ENCODE measurements at places on chromosomes 7 and 10.

DNA sequence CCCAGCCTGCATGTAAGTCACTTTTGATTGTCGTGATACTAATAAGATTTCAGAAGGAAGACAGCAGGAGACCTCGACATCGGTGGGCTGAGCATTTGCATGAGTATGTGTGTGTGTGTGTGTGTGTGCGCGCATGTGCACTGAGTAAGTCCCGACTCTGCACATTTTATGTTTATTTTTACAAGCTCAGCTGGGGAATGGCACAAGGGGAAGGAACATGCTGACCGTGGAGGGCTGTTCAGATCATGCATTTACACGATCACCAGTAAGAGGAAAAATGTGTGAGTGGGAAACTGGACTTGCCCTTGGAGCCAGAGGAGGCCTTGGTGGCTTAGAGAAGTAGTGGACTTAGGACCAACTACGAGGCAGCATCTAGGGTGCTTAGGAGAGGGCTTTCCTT, 41.3 kb downstream of the IL2RA start:
- no peak for DNase-seq

DNA sequence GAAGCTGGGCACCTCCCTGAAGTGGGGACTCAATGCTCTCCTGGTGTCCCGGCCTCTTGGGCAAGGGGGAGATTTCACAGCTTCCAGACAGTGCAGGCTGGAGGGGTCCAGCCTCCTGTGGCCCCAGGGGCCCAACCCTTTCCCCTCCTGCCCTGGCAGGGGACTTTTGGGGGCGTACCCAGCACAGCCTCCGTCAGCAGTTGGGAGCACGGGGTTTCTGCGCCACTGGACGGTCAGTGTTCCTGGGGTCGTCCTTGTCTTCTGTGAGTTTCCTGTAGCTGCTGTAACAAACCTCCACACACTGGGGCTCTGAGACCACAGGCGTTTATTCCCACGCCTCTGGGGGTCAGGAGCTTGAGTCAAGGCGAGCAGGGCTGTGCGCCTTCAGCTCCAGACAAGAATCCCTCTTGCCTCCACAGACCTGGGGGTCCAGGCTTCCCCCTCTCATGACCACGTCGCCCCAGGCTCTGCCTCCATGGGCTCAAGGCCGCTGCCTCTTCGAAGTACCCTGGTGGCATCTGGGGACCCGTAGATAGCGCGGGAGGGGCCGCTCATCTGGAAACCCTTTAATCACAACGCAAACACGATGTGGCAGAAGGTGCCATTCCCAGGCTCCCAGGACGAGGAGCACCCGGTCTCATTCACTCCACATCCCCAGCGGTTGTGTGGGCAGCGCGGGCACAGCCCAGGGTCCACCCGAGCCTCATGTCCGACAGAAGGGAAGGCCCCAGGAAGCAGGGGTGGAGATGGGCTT, 14.0 kb downstream of the PWWP2B start:
- DNase-seq: no peak

- DNase-seq: no peak
These were observed 182.1 kb downstream of the EVX1 start for GRCh38 chr7:27424749-27425148.

GRCh38 chr10:650886-651615, 38.4 kb downstream of the DIP2C start:
- DNase-seq: no peak

DNA sequence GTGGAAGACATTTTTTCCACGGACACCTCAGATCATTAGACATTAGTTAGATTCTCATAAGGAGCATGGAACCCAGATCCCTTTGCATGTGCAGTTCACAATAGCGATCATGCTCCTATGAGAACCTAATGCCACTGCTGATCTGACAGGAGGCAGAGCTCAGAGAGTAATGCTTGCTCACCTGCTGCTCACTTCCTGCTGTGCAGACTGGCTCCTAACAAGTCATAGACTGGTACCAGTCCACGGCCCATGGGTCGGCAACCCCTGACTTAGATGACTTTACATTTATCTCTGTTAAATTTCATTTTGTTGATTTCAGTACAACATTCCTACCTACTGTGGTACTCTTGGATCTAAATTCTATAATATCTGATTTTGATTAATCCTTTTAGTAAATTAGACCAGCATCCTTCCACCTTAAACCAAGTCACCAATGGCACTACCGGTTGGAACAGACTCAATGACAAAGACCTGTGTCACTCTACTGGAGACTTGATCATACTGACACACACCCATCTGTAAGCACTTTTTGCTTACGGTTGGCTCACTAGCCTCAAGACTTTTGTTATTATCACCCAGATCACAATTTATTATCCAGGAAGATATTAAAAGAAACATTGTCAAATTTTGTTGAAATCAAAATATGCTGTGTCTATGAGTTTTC, 8.0 kb upstream of the CCDC71L start:
- DNase-seq: no peak

DNA sequence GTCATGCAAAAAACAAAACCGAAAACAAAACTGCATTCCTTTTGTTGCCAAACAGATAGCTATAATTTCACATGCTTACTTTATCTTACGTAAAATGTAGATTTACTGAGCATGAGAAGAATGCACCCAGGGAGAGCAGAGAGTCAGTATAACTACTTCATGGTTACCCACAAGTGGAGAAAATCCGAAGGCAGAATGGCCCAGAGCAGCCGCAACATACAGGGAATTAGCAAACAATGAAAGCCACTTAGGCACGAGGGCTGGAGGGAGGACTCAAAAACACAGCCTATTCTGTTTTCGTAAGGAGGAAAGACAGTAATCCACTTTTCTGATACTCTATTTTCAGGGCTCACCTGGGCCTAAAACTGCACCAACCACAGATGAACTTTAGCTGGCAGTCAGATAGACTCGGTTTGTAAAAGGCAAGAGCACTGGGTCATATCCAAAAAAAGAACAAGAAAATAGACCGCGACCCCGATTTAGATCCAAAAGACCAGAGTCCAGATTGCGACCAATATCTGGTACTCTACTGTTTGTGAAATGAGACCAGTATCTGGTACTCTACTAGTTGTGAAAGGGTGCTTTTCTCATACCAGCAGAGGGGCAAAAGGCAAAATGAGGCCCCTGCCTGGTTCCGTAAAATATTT, 1.3 kb downstream of the ITPRIP start:
- DNase-seq: no peak

- no peak for DNase-seq
These were observed 143.8 kb downstream of the TPST1 start for GRCh38 chr7:66348959-66349358.

- no peak for DNase-seq
These were observed 38.4 kb upstream of the CDH23 start for GRCh38 chr10:71358277-71358676.

- no peak for DNase-seq
These were observed 1.3 kb upstream of the NDST2 start for GRCh38 chr10:73812657-73813056.

GRCh38 chr7:22962775-22963350, 51.1 kb downstream of the HYCC1 start:
- no peak for DNase-seq

- DNase-seq: no peak
These were observed 56.9 kb upstream of the WNT16 start for GRCh38 chr7:121271916-121272315.

GRCh38 chr10:118238573-118239235, 103.4 kb downstream of the FAM204A start:
- DNase-seq: no peak

DNA sequence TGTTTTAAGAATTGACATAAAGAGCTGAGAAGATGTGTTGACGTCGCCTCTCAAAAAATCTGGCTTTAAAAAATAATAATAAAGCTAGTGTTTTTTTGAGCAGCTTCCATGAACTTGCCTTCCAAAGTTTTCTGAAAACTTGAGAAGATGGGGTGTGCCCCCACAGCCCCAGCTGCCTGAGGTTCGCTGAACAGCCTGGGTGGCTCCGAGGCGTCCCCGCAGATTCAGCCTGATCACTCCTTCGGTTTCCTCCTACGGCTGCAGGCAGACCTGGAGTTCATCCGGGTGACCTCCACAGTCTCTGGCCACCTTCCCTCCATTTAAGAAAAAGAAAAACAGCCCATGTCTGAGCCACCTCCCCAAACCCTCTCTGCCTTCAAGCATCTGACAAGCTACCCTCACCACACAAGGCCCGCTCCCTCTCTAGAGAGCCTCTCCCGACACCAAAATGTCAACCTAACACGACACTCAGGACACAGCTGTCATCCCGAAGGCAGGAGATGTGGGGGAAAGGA, 177.8 kb downstream of the PTPRN2 start:
- DNase-seq: no peak

DNA sequence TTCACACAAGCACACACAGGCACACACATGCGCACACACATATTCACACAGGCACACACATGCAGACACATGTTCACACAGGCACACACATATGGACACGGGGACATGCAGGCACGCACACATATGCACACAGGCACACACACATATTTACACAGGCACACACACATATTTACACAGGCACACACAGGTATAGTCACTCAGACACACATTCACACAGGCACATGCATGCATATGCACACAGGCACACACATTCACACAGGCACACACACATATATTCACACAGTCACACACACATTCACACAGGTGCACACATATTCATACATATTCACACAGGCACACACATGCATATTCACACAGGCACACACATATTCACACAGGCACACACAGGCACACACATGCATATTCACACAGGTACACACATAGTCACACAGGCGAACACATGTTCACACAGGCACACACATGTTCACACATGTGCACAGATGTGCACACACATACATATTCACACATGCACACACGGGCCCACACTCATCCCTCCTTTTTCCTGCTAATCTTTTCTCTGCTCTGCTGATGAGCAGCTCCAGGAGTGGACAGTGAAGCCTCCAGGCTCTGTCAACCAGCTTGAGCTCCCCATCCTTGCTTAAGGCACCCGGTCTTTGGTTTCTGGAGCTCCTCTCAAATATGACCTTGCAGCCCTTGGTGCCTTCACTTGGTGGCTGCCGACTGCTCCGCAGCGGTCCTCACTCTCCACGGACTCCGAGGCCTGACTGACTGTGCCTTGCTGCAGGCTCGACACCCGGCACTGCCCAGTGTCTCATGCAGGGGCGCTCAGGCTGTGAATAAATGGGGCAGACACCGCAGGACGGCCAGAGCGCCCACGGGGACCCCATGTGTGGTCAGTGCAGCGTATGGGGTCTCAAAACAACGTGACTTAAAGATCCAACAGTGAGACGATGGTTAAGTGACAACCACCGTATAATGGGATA, 581.2 kb upstream of the MGMT start:
- DNase-seq: no peak

GRCh38 chr10:131141645-131142516, 169.6 kb downstream of the TCERG1L start:
- no peak for DNase-seq

DNA sequence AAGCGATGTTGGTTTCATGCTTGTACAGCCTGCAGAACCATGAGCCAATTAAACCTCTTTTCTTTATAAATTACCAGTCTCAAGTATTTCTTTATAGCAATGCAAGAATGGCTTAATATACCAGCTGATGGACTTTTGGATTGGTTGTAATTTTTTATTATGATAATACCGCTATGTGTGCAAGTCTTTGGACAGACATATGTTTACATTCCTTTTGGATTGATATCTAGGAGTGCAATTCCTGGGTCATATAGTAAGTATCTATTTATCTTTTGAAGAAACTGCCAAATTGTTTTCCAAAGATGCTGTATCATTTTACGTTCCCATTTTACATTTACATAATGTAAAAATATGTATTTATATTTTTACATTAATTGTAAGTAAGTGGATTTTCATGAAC, 81.2 kb upstream of the PIP4K2A start:
- no peak for DNase-seq

GRCh38 chr7:150976529-150977381, 1.4 kb downstream of the KCNH2 start:
- DNase-seq: no peak

DNA sequence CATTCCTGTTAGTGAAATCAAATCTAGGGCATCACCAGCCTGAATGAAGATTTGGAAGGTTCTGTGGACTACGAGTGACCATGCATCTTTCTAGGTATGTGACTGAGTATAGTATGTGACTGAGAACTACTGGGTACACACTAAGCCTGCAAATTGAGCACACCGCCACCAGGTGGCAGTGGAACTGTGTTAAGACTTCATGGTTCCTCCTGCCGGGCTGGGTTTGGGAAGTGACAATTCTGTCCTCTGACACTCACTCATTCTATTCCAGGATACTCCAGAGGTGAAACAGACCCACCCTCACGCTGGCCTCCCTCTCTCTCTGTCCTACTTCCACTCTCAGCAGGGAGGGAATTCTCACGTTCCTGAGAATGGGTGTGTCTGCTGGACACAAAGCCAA, 84.0 kb upstream of the TMEM248 start:
- no peak for DNase-seq

DNA sequence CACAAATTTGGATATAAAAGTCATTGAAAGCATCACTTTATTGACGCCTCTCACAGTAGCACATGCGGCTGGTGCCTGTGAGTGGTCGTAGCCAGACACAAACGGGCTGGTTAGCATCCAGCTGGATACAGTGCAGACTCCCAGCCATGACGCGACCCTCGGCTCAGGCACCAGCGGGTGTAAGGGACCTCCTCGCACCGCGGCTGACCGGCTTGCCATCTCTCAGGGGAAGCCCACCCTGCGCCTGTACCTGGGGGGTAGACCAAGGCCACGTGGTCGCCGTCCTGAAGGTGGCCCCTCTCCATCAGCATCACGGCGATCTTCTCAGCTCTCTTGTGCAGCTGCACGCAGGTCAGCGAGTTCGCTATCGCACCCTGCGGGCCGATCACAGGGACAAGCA, 213.8 kb downstream of the ZMYND11 start:
- DNase-seq: no peak

- no peak for DNase-seq
These were observed 893.0 kb downstream of the SORCS3 start for GRCh38 chr10:105534086-105534485.

GRCh38 chr7:98802781-98803110, 67.1 kb downstream of the TMEM130 start:
- no peak for DNase-seq

DNA sequence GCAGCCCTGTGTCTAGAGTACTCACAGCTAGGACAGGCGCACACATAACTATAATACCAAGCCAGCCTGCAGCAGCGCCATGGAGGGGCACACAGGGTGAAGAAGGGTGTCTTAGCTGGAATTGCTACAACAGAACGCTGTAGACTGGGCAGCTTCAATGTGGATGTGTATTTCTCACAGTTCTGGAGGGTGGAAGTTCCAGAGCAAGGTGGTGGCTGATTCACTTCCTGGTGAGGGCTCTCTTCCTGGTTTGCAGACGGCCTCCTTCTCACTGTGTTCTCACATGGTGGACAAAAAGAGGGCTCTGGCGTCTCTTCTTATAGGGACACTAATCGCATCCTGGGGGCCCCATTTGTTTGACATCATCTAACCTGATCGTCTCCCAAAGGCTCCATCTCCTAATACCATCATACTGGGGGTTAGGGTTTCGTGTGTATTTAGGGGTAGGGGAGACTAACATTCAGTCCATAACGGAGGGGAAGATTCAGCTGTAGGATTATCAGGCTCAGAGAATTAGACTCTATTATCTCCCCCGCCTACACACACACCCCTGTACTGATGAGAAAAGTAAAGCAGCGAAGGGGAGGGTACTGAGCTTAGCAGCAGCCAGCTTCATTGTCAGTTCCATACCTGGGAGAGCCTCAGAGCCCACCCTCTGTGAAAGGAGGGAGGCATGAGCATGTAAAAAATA, 289.1 kb downstream of the CCDC3 start:
- no peak for DNase-seq

GRCh38 chr7:48638041-48638440, 286.3 kb upstream of the CDC14C start:
- no peak for DNase-seq

GRCh38 chr10:109467551-109467950, 455.8 kb downstream of the XPNPEP1 start:
- no peak for DNase-seq

Data from cortex of kidney (tissue), 1 donor.